ENCODE measurements at places on chromosomes 5 and 9.
A peak's percentile ranks its signal among the peaks of the same experiment; 100 is the strongest.

DNA sequence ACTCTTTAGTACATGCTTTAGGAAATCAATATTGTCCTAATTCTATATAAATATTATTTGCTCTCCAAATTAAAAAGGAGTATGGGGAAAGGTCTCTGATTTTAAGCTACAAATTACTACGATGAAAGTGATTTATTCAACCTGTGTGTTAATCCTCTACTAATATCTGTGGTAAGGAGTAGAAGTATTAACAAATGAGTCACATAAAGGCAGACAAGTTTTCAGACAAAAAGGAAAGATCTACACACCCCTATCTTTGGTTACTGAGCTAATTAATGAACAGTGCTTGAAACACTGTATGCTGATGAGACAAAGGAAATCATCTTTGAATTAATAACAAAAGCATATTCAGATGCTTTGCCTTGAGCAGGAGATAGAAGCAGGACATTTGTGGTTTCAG, 15.9 kb downstream of the LOX start:
- no peak for DNase-seq

GRCh38 chr5:55226934-55227663, at the start of gene MCIDAS:
MCIDAS (minus strand) TSS chr5:55227315; CDS start chr5:55227138, 177 bp downstream.
- peak; percentile 80 for DNase-seq

DNA sequence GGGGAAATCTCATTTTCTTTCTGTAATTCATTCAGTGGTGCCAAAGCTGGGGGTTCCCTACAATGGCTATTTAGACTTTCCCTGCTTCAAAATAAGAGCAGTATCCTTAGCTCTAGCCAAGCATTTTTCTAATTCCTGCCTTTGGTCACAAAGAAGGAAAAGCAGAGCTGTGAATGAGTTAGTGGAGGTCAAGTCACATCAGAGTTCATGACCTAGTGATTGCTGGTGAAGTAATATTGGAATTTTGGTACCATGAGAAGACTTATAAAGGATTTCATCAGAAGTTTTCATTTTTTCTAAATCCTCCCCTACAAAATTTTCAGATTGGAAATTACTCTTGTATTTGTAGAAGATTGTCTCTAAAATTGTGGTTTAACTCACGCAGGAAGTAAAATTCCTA, 28.0 kb downstream of the DNAJC21 start:
- DNase-seq: no peak

DNA sequence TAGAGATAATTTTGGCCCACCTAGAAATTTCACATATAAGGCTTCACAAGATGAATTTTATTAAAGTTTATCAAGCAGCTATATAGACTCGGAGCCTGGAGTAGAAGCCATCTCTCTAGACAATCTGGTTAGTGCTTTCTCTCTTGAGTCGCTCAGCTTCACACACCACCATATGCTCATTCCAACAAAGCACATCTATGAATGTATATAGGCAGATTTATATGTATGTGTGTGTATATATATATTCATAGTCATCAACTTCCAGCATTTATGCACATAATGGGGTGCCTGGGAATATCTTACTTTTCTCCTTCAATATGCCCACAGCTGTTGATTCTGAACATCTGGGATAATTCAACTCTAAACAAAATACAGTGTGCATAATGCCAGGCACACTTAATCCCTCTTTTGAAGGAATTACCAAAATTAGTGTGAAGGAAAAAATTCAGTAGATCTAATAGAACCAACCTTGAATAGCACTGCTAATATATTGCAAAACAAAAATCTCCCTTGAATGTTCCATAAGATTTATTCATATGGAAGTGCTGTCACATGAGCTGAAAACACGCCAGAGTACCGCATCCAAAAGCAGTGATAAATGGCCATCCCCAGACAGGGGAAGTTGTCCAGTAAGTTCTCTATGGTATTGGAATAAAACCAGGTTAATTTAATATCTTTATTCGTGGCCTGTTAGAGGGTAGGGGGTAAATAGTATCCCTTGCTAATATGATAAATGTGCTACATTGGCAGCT, 56.0 kb upstream of the MOCS2 start:
- DNase-seq: no peak

DNA sequence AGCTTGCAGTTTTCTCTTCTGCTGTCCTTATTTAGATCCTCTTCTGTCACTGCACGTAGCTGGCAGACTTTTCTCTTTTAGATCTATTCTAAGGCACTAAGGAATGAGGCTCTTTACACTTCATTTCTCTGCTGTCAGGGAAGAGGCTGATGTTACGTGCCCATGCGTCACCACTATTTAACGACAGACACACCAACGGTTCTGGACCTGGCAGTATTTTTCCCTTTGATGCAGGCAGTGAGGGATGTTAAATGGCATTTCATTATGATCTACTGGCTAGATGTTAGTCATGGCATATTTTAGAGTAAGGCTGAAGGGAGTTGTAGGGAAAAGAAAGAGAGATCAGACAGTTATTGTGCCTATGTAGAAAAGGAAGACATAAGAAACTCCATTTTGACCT, 8.2 kb upstream of the CRHBP start:
- DNase-seq: no peak

DNA sequence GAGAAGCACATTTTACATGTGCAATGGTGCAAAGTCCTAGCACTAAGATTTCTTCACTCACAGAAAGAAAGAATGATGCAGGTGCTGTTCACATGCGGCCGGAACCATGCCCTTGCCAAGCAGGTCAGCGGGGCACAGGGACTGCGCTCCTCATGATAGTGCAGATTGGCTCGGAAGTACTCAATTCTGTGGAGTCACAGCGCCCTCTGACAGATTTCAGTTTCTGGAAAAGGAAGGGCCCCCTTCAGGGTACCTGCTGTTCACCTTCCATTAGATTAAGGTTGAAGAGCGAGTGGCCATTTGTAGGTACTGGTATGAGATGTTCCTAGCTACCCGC, 75.7 kb downstream of the TMC1 start:
- DNase-seq: no peak

- DNase-seq: no peak
Observed at GRCh38 chr9:113166039-113166438, 15.2 kb downstream of the SLC31A2 start.

GRCh38 chr5:32421075-32421474, 23.5 kb downstream of the ZFR start:
- no peak for DNase-seq

DNA sequence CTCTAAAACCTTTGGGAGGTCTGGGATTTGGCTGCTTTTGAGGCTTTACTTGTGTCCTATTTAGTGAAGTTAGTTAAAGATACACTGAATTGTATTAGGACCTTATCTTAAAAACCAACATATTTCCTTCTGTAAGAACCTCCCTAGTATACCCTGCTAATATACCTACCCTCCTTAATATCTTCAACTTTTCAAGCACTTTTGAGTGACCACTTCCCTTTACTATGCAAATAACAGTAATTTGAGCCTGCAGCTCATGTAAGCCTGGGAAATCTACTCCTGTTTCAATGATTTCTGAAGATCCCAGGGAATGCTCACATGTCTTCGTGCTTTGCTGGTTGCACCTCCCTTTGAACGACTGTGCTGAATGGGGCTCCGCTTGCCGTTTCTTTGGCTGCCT, 358.5 kb downstream of the YTHDC2 start:
- DNase-seq: no peak

- no peak for DNase-seq
Observed at GRCh38 chr5:36214436-36214835, 27.3 kb downstream of the NADK2 start.

- DNase-seq: peak; percentile 62
Observed at GRCh38 chr5:117455236-117456233, 880.9 kb upstream of the SEMA6A start.

DNA sequence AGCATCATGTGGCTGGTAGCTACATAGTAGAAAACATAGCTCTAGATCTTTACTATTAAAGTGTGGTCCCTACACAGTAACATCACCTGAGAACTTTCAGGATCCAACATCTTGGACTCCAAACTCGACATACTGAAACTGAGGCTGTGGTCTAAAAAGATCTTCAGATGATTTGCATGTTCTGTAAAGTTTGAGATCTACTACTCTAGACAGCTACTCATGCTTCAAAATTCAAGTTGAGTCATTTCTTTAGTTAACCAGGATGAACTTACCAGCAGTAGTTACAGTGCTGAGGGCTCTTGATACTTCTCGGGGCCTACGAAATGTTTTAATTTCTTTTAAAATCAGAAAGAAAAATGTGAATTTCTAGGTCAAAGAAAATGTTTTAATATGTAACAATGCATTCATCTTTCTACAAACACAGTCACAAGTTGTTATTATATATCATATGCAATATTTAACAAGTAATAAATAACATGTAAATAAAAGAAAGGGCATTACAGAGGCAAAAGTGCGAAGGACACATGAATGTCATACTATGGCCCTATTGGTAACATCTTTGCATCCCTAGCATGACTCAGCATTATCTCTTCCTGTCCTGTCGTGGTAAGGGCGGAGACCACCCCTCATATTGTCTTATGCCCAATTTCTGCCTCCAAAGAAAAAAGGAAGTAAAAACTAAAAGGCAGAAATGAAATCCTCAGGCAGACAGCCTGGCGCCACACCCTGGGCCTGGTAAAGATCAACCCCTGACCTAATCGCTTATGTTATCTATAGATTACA, 563.9 kb upstream of the TLE4 start:
- DNase-seq: no peak

- no peak for DNase-seq
Observed at GRCh38 chr9:72119853-72120252, 29.4 kb upstream of the GDA start.
